Heart left ventricle (tissue), 16 donors: ENCODE measurements at places on chromosomes 3 and 15. TPM values are rescaled to one million over a fixed set of nuclear protein-coding genes. Genes with fewer than 3 reads are reported as not detected.

- DNase-seq = no peak
- no peaks in the 10 kb centered on the region for H3K27me3 ChIP-seq
- H3K4me3 ChIP-seq = no peak overlapping the region
- peaks cover 60% of the 10 kb centered on the region for H3K36me3 ChIP-seq
- no peaks in the 10 kb centered on the region for H3K4me1 ChIP-seq
- H3K27ac ChIP-seq = no peak overlapping the region
Observed at GRCh38 chr15:28273468-28273867, 48.5 kb downstream of the HERC2 start.

GRCh38 chr15:22239806-22240180, 159.5 kb downstream of the OR4M2 start:
- DNase-seq = no peak
- no peak overlapping the region for H3K27ac ChIP-seq
- no peaks in the 10 kb centered on the region for H3K27me3 ChIP-seq
- H3K4me1 ChIP-seq = no peaks in the 10 kb centered on the region
- H3K36me3 ChIP-seq = no peaks in the 10 kb centered on the region

DNA sequence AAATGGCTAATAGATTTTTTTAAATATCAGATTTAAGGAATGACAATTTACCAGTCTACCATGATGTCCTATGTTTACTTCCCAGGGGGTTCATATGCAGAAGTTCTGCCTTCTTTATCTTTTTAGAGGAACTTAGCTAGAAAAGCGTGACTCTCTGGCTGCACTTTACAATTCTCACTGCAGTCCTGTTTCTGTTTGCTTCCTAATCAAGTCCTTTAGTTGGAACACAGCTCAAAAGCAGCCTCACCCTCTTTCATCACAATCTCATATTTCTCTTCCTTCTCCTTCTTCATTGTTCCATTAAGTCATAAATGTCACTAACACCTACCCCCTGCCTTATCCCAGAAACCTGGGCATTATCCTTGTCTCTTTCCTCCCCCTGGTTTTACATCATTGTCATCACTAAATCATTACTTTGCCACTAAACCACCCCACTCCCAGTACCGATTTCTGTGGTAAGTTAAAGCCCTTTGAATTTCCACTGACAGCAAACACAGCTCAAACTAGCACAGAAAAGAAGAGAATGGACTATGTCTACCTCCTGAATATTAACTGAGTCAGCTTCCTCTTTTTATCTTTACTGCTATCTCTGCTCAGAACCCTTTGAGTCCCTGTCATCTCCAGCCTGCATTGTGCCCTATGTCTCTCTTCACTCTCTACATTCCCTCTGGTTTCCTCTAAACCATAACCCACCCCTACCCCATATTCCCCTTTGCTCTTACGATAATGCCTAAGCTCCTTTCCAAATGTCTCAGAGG, 13.8 kb upstream of the PPP4R2 start:
- no peak overlapping the region for H3K4me3 ChIP-seq
- DNase-seq = no peak
- no peak overlapping the region for H3K27ac ChIP-seq
- H3K36me3 ChIP-seq = no peaks in the 10 kb centered on the region

DNA sequence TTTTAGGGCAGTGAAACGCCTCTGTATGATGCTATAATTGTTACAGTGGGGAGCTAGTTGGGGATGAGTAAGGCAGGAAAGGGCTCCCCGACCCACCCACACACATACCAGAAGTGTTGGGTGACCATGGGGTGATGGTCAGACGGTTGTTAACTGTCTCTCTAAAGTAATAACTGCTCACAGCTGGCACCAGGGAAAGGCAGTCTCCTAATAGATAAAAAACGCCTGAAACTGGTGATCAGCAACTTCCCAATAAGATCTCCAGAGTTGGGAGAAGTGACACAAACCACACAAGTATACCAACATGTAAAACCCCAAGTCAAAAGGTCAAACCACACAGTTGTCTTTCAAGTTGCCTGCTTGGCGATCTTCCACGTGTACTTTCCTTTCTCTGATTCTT, 346.5 kb upstream of the CNTN4 start:
- H3K27ac ChIP-seq = no peak overlapping the region
- H3K36me3 ChIP-seq = no peaks in the 10 kb centered on the region
- no peak for DNase-seq

CCR8 gene
- total RNA-seq = 0.29 TPM

PP2D1 gene
- total RNA-seq = not detected

- DNase-seq = no peak
- H3K4me3 ChIP-seq = no peak overlapping the region
- no peaks in the 10 kb centered on the region for H3K36me3 ChIP-seq
- no peaks in the 10 kb centered on the region for H3K27me3 ChIP-seq
- no peak overlapping the region for H3K27ac ChIP-seq
Observed at GRCh38 chr3:140724856-140725812, 47.3 kb downstream of the TRIM42 start.

DNA sequence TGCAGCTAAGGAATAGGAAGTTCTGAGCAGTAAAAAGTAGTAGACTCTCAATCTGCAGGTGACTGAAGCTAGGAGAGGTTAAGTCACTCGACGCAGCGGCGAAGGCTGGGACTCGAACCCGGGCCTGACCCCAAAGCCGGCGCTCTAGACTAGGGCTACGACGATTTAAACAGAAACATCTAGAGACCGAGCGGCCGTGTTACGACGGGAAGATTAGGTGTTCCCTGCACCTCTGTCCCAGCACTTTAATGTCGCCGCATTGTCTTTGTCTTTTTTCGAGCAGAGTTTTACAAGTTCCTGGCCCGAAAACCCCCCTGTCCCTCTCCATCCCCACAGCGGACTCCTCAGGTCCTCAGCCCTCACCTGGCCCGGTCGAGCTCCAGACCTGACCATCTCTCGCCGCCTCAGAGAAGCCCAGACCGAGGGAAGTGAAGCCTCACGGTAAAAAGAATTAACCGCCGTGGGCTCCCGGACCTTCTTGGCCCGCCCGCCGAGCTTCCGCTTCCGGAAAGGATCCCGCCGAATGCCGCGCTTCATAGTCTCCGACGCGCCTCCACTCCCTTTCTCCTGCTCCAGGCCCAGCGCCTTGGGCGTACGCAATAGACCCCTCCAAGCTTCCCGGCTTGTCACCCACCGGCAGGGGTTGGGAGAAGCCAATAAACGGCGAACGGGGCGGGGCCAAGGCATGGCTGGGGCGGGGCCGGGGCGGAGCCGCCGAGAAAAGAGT, at the start of gene CCDC14:
CCDC14 (minus strand) TSS at position 449 of the 727 bp plus-strand sequence; CDS start at position 393, 56 bp downstream.
- no peaks in the 10 kb centered on the region for H3K27me3 ChIP-seq
- no peaks in the 10 kb centered on the region for H3K36me3 ChIP-seq
- no peaks in the 10 kb centered on the region for H3K4me1 ChIP-seq

- no peak for DNase-seq
- H3K36me3 ChIP-seq = peaks cover 4% of the 10 kb centered on the region
- no peaks in the 10 kb centered on the region for H3K27me3 ChIP-seq
- no peak overlapping the region for H3K4me3 ChIP-seq
Observed at GRCh38 chr15:101329867-101330380, 34.9 kb upstream of the SNRPA1 start.

ANKRD34C gene
- 0.24 TPM for total RNA-seq

GRCh38 chr3:131744765-131745164, 242.0 kb upstream of the MRPL3 start:
- H3K4me1 ChIP-seq = no peaks in the 10 kb centered on the region
- no peak for DNase-seq
- H3K36me3 ChIP-seq = no peaks in the 10 kb centered on the region
- H3K4me3 ChIP-seq = no peak overlapping the region
- H3K27me3 ChIP-seq = no peaks in the 10 kb centered on the region
- no peak overlapping the region for H3K27ac ChIP-seq

- no peak overlapping the region for H3K27ac ChIP-seq
- H3K4me1 ChIP-seq = no peaks in the 10 kb centered on the region
- H3K4me3 ChIP-seq = no peak overlapping the region
- no peak for DNase-seq
Observed at GRCh38 chr15:32889214-32889613, 171.4 kb downstream of the GREM1 start.

GRCh38 chr3:62143843-62144450, 229.4 kb downstream of the FEZF2 start:
- H3K36me3 ChIP-seq = no peaks in the 10 kb centered on the region
- no peaks in the 10 kb centered on the region for H3K27me3 ChIP-seq
- no peak overlapping the region for H3K4me3 ChIP-seq
- no peaks in the 10 kb centered on the region for H3K4me1 ChIP-seq
- DNase-seq = no peak

DNA sequence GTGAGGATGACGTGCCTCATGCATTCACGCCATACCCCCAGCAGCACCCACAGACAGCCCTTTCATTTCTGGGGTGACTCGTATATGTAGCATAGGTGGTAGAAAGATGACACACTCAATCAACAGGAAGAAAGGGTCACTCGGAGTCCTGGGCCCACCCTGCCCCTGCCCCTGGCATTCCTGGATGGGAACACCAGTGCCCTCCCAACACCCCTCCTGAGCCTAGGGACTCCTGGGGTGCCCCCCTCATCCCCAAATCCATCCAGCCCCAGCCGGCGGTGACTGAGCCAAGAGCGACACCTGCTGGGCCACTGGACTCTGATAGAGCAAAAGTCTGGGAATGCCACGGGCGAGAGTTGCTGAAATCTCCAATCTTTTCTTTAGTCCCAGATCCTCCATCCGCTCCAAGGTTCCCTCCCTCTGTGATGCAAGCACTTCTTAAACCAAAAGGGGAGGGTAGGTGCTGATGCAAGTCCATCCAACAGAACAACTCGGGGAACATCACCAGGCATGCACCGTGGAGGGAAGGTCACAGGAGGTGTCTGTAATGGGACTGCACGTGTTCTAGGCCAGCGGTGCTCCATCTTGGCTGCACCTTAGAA, 31.1 kb downstream of the ACAN start:
- no peaks in the 10 kb centered on the region for H3K27me3 ChIP-seq
- H3K27ac ChIP-seq = no peak overlapping the region
- no peaks in the 10 kb centered on the region for H3K36me3 ChIP-seq
- no peak for DNase-seq

DNA sequence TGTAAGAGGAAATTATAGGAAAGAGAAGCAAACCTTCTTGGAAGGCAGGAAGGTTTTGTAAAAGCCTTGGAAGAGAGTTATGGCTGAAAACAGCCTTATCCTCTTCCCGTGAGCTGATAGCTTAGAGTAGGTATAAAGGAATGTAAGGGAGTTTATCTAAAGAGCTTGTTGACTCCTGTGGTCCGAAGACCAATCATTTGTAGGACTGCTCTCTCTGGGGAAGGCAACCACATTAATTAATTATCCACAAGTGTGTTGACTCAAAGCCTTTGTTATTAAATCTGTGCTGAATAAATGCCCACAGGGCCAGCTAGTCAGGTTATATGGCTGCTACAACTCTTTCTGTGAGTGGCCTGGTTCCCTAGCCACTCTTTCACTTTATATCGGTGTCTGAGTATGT, 452.1 kb upstream of the RASGRP1 start:
- H3K4me3 ChIP-seq = no peak overlapping the region
- no peak for DNase-seq
- H3K36me3 ChIP-seq = no peaks in the 10 kb centered on the region
- no peaks in the 10 kb centered on the region for H3K27me3 ChIP-seq

DNA sequence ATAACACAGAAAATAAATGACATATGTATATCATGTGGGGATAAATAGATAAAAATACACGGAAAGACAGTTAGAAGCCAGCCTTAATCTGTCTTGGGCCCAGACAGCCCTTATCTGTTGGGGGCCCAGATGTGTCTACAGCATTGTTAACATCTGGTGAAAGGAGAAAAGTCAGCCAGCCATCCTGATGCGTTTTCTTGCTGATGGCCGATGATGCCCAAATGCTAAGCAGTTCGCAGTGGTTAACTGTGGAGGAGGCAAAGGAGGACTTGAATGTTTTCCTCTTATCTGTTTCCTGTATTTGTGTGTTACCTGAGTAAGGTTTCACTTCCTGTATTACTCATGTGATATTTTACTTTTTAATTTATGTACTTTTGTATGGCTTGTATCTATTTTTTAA, 46.2 kb downstream of the NOX5 start:
- no peaks in the 10 kb centered on the region for H3K36me3 ChIP-seq
- no peaks in the 10 kb centered on the region for H3K27me3 ChIP-seq
- no peak overlapping the region for H3K4me3 ChIP-seq
- no peak for DNase-seq
- H3K27ac ChIP-seq = peak overlapping the region; percentile 67

GRCh38 chr15:73906346-73907034, 19.8 kb upstream of the LOXL1 start:
- no peak overlapping the region for H3K4me3 ChIP-seq
- H3K27ac ChIP-seq = no peak overlapping the region
- no peak for DNase-seq
- H3K36me3 ChIP-seq = no peaks in the 10 kb centered on the region

CILP gene
- total RNA-seq = 8.5 TPM

GOLGA8T gene
- total RNA-seq = 0.97 TPM

- DNase-seq = no peak
- no peaks in the 10 kb centered on the region for H3K27me3 ChIP-seq
- no peak overlapping the region for H3K27ac ChIP-seq
- no peaks in the 10 kb centered on the region for H3K4me1 ChIP-seq
- H3K4me3 ChIP-seq = no peak overlapping the region
Observed at GRCh38 chr15:78182821-78183220, 33.7 kb downstream of the IDH3A start.

- H3K36me3 ChIP-seq = no peaks in the 10 kb centered on the region
- peaks cover 42% of the 10 kb centered on the region for H3K4me1 ChIP-seq
- H3K27ac ChIP-seq = no peak overlapping the region
- no peaks in the 10 kb centered on the region for H3K27me3 ChIP-seq
- H3K4me3 ChIP-seq = no peak overlapping the region
- DNase-seq = no peak
Observed at GRCh38 chr3:13483286-13483685, 3.2 kb downstream of the HDAC11 start.

RETNLB gene
- total RNA-seq = not detected

- no peaks in the 10 kb centered on the region for H3K36me3 ChIP-seq
- DNase-seq = no peak
- H3K27me3 ChIP-seq = no peaks in the 10 kb centered on the region
- peak overlapping the region; percentile 96 for H3K27ac ChIP-seq
- H3K4me1 ChIP-seq = peaks cover 30% of the 10 kb centered on the region
Observed at GRCh38 chr3:196082619-196082971, 705 bp upstream of the TFRC start.

PFKFB4 gene
- total RNA-seq = 0.53 TPM

AP2M1 gene
- total RNA-seq = 379 TPM

GRCh38 chr3:197445896-197446699, 109.7 kb downstream of the BDH1 start:
- no peaks in the 10 kb centered on the region for H3K36me3 ChIP-seq
- no peak for DNase-seq
- no peaks in the 10 kb centered on the region for H3K27me3 ChIP-seq
- no peak overlapping the region for H3K4me3 ChIP-seq
- H3K4me1 ChIP-seq = no peaks in the 10 kb centered on the region

PROK2 gene
- total RNA-seq = 0.37 TPM

PARP15 gene
- 0.38 TPM for total RNA-seq

- H3K4me3 ChIP-seq = no peak overlapping the region
- H3K27me3 ChIP-seq = no peaks in the 10 kb centered on the region
- no peak overlapping the region for H3K27ac ChIP-seq
Observed at GRCh38 chr3:104385421-104385820, 981.3 kb upstream of the ALCAM start.

TMEM207 gene
- total RNA-seq = not detected

- H3K4me3 ChIP-seq = no peak overlapping the region
- H3K36me3 ChIP-seq = no peaks in the 10 kb centered on the region
- no peak for DNase-seq
- H3K27me3 ChIP-seq = no peaks in the 10 kb centered on the region
Observed at GRCh38 chr3:115062412-115062956, 84.6 kb downstream of the ZBTB20 start.
